Hematopoietic multipotent progenitor cell (in vitro differentiated cells): ENCODE measurements at places on chromosomes 11 and 22. TPM values are rescaled to one million over a fixed set of nuclear protein-coding genes. Genes with fewer than 3 reads are reported as not detected.

The PHOX2A gene
- not detected for total RNA-seq

The ARFGAP3 gene
- 50.1 TPM for total RNA-seq

The TRIM6 gene
- 2.4 TPM for total RNA-seq

The CDHR5 gene
- not detected for total RNA-seq

The ISX gene
- total RNA-seq: not detected

The TRIM34 gene
- 12.7 TPM for total RNA-seq

The TMEM258 gene
- 96.7 TPM for total RNA-seq

- DNase-seq: no peak
Measured at GRCh38 chr22:24059121-24059520, 48.0 kb downstream of the CABIN1 start.

- DNase-seq: no peak
Measured at GRCh38 chr11:85903811-85904210, 48.6 kb downstream of the CCDC83 start.

GRCh38 chr11:75056814-75057213, 39.9 kb downstream of the OR2AT4 start:
- DNase-seq: no peak

GRCh38 chr22:37148031-37148651, 1.6 kb downstream of the IL2RB start:
- no peak for DNase-seq

DNA sequence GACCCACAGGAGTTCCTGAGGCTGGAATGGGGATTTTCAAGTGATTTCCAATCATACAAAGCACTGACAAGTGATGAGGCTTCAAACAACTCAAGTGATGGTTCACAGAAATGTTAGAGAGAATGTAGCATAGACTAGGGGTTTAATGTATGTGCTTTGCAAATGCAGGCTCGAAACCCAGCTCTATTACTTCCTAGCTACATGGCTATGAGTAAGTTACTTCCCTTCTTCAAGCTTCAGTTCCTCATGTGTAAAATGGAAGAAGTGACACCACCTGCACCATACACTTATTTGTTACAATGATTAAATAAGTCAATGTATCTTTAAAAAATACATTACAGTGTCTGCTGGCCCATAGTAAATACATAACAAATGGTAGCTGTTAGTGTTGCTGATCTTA, 139.8 kb downstream of the CCDC81 start:
- DNase-seq: no peak

GRCh38 chr11:108536783-108537182, 38.6 kb upstream of the POGLUT3 start:
- no peak for DNase-seq

DNA sequence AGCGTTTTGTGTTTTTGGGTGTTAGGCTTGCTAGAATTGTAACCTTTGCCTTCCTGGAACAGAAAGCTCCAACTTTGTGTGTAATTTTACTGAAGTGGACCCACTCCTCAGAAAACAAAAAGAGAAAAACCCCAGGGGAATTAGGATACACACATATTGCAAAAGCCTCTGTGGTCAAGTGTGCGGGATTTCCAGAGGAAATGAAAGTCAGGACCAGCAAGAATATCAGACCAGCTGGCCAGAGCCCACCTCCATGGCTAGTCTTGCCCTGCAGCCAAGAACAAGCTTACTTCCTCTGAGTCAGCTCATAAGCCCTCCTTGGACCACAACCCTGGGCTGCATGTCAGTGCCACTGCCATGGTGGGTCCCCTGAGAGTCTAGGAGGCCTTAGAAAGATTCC, 37.0 kb upstream of the FTH1 start:
- DNase-seq: no peak

GRCh38 chr22:46614025-46614931, 5.9 kb upstream of the GRAMD4 start:
- DNase-seq: no peak

GRCh38 chr11:58924230-58924629, 15.1 kb upstream of the GLYATL1 start:
- no peak for DNase-seq

DNA sequence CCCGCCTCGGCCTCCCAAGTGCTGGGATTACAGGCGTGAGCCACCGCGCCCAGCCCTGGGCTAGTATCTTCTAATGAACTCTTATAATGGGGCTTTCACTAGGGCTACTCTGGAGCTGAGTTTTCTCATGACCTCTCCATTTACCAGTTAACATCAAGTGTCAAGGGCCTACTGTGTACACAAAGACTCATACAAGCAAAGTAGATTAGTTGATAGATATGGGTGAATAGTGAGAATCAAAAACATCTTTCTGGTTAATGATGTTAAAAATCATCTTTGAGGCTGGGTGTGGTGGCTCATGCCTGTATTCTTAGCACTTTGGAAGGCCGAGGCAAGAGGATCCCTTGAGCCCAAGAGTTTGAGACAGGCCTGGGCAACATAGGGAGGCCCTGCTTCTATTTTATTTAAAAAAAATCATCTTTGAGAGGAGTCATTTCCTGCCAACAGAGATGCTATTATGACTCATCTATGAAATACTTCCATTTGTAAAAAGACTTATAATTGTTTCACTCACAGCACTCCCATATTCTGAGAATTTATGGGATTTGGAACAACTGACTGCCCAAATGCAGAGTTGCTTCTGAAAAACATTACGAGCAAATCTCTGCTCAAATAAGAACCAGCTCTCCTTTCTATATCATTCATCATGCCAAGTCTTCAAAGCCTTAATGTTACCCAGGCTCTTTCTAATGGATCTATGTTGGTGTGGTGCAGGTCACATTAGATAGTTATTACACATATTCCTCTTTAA, 57.0 kb downstream of the GDPD4 start:
- peak; percentile 3 for DNase-seq

DNA sequence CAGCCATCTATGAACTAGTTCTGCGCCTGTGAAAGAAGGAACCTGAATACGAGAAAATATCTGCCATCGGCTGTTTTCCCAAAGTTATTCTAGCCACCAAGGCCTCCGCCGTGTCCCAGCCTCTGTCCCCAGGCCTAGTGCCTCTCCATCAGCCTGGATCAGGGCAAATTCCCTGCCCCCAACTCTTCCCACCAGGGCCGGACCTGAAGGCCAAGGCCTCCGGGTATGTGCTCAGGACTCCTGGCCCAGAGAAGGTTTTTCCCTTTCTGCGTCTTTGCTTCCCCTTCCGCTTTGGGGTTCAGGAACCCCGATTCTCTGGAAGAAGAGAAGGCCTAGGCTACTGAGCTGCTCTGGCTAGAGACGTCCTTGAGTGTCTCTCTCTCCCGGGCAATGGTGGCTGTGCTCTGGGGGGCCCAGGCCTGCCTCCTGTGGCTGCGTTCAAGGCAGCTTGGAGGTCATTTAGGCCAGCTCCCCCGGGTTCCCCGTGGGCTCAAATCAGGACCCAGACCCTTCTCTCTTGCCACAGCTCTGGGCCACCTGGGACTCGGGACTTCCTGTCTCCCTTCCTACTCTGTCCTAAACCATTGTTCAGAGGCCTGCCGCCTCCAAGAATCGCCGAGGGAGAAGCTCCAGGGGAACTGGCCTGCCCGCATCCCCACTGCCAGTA, 1.6 kb downstream of the ALX4 start:
- DNase-seq: no peak

- DNase-seq: no peak
Measured at GRCh38 chr11:20303391-20303965, 60.0 kb upstream of the HTATIP2 start.

- DNase-seq: no peak
Measured at GRCh38 chr22:36548606-36549005, 19.6 kb upstream of the EIF3D start.

- peak; percentile 73 for DNase-seq
Measured at GRCh38 chr11:35305670-35306382, 113.5 kb downstream of the SLC1A2 start.

DNA sequence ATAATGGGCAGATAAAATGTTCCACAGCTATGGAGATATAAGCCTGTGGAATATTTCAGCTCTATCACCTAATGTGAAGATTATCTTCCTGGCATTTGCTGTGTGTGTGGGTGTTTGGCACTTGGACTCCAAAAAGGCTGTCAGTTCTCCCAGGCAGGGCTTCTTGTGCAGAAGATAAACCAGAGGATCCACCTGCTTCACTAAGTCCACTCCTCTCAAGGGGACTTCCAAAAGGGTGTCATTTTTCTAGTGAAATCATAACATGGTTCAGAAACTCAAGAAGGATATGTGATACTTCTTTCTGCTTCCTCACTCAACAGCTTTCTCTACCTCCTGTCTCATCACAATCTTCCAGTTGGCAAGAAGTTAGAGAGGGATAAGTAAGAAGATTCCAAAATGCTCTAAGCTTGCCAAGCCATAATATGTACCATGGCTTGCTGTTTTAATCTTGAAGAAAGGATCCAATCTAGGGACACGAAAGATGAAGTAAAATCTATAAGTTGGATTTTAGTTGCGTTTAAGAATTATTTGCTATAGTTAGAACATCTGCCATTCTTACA, 206.2 kb upstream of the MTMR2 start:
- DNase-seq: no peak

DNA sequence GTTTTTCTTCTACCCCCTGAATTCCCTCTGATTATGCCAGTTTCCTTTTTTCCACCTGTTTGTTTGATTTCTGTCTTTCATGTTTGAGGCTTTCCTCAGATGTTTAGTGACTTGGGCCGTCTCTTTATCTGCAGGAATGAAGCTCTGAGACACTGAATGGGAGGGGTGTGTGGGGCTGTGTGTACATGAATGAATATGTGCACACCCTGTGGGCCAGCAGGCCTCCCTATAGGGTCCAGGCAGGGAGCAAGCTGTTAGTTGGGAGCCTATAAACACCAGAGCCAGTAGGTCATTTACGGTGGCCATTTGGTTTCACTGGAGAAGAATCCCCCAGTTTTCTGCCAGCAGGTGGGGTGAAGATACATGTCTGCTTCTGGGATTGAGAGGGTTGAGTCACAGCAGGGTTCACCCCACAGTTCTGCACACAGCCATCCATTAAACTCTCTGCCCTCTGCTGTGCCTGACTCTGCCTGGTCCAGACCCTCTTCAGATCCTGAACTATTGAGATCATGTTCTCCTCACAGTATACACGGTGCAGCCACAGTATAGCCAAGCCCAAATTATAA, 34.8 kb downstream of the BARX2 start:
- no peak for DNase-seq

DNA sequence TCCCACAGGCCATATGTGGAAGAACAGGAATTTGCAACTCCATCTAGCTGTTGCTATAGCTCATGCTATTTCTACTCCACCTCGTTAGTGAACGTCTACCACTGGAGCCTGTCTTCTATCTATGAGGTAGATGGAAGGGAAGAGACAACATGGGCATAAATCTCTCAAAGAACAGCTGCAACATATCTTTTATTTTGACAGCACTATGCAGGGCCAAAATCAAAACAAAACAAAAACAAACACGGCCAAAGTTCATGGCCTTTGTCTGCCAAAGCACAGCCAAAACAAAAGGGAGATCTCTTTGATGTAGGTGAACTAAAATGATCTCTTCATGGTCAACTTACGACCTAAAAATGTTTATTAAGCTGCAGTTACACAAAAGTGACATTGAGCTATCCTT, 215.2 kb upstream of the MPPED2 start:
- DNase-seq: no peak

DNA sequence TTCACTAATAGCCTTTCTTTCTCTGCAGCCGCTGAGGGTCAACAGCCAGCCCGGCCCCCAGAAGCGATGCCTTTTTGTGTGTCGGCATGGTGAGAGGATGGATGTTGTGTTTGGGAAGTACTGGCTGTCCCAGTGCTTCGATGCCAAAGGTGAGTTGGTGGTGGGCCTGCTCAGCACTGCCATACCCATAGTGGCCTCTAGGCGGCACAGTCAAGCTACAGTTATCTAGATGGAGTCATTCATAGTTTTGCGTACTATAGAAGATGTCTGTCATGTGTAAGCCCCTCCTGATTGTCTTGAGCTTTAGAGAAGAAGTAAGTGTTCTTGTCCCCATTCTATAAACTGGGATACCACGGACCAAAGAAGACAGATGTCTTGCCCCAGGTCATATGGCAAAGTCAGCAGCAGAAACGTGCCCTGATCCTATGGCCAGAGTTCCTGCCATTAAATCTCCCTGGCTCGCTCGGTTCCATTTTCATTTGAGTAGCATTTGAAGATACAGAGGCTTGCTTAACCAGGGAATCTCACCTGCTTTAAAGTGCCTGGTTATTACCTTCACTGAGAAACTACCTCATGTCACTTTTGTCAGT, 42.1 kb upstream of the CRTAM start:
- peak; percentile 38 for DNase-seq

DNA sequence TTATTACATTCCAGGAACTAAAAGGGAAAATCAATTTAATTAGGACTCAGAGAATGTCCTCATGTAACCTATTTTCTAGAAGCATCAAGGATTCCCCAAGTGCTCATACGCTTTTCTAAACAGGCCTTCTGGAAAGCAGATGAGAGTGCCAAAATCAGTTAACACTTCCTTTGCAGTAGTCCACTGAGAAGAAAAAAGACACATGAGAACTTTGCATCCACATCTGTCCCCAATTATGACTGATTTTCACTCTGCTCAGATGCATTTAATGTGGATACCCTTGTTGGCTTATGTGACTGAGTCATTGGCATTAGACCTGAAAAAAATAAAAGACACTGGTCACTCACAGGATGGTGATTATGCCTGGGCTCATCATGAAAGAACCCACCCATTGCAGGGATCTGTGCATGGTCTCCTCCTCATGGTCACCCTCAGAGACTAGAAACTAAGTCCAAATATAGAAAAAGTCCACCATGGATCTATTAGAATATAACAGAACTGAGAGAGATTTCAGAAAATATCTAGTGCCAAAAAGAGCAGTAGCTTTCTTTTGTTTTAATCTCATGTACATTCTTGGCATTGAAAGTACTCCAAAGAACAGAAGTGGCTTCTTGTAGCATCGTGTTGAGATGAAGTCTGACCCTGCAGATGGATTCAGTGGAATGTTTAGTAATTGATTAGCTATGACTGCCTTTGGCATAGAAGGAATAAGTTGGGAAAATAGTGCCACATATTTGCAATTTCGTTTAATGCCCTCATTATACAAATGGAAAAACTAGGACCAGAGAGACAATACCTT, 48.8 kb upstream of the FIBIN start:
- DNase-seq: no peak
